ENCODE measurements at places on chromosomes 7 and 10.
A peak's percentile ranks its signal among the peaks of the same experiment; 100 is the strongest.

DNA sequence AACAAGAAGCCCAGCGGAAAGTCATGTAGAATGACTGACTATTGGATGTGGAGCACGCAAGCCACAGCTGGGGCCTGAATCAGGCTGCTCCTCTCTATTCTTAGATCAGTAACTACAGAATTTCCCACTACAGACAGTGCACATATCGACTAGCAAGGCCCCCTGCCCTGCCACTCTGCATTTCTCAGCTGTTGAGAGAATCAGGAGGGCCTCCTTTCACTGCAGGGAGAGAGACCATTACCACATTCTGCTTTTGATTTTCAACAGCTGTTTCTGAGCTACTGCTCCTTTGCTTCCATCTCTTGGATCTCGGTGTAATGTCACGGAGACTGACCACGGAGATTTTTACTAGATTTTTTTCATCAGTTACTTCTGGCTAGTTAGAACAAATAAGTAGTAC is 73.8 kb downstream of the PON1 start:
- no peaks in the 10 kb centered on the region for H3K27me3 ChIP-seq
- DNase-seq: no peak
- H3K27ac ChIP-seq: no peak overlapping the region
- H3K36me3 ChIP-seq: no peaks in the 10 kb centered on the region

GRCh38 chr10:45246522-45246921 is 68.9 kb downstream of the OR13A1 start:
- H3K4me1 ChIP-seq: peaks cover 8% of the 10 kb centered on the region
- DNase-seq: no peak
- no peak overlapping the region for H3K4me3 ChIP-seq
- peaks cover 13% of the 10 kb centered on the region for H3K27me3 ChIP-seq

DNA sequence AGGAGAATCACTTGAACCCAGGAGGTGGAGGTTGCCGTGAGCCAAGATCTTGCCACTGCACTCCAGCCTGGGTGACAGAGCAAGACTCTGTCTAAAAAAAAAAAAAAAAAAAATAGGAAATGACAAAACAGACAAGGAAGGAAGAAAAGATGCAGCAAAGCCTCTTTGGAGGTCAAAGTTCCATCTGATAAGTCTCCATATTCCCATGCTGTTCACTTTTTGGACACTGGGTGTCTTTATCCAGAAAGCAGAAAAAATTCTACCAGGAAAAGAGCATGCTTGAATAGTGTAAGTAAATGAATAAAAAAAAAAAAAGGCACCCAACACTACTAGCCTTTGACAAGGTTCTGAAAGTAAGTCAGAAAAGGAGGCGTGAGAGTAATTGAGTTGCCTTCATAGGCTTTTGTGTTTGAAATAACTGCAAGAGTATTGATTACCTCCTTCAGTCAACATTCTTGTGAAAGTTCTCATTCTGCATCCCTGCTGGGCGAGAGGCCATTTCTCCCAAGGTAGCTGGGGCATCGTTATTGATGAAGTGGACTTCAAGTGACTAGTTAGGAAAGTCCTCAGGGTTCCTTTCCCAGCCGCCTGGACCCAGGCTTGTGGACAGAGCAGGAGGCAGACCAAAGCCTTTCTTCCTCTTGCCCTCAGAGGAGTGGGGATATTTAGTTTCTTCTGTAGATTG is 133.3 kb upstream of the KIF5B start:
- H3K4me1 ChIP-seq: peaks cover 28% of the 10 kb centered on the region
- peak overlapping the region; percentile 34 for H3K27ac ChIP-seq
- no peaks in the 10 kb centered on the region for H3K36me3 ChIP-seq
- H3K27me3 ChIP-seq: no peaks in the 10 kb centered on the region
- DNase-seq: peak; percentile 75
- no peak overlapping the region for H3K4me3 ChIP-seq

DNA sequence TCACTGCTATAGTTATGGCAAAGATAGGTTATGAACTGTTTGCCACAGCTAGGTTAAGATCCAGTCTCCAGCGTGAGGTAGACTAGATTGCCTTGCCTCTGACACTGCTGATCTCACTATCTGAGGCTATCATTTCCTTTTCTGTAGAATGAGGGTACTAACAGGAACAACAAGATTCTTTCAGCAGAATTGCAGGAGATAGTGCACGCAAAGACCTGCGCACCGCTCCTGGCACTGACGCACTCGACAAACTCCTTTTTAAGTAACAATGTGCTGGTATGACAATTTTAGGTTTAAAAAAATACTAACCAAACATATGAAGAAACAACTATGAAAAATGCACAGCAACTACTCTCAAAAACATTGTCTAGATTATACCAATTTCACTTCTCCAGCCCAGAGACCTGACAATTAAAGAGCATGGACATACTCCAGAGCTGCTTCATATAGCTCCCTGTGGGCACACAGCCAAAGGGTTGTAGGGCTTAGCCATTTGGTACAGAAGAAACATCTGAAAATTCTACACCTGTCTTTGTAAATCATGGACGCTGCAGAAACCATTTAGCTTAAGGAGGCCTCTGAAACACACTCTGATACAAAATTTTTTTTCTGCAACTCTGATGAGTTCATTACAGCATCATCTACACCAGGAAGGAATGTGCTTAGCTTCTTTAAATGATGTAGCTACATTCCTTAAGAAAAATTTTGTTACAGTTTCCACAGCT is 7.8 kb downstream of the ADAM12 start:
- no peak for DNase-seq
- H3K36me3 ChIP-seq: no peaks in the 10 kb centered on the region
- H3K4me3 ChIP-seq: no peak overlapping the region
- H3K27ac ChIP-seq: no peak overlapping the region
- H3K4me1 ChIP-seq: no peaks in the 10 kb centered on the region

GRCh38 chr10:125200396-125200795 is 40.0 kb upstream of the CTBP2 start:
- DNase-seq: no peak
- no peak overlapping the region for H3K4me3 ChIP-seq
- H3K27me3 ChIP-seq: no peaks in the 10 kb centered on the region
- no peak overlapping the region for H3K27ac ChIP-seq
- H3K36me3 ChIP-seq: no peaks in the 10 kb centered on the region

DNA sequence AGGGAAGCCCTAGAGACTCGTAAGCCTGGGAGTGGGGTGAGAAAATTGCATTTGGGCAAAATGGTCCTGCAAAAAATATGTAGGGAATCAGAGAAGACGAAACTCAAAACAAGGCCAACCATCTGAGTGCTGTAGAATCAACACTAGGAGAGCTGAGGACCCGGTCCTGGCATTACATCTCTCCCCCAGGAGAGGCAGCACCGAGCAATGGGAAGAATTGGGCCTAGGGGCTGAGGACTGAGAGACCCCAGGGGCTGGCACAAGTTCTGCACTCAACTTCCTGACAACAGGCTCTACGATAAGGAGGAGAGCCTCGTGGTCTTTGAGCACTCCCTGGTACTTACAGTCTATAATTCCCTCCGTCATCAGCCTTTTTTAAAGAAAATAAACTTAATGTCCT is 47.6 kb downstream of the BPGM start:
- no peak overlapping the region for H3K27ac ChIP-seq
- H3K4me1 ChIP-seq: peaks cover 16% of the 10 kb centered on the region
- no peak for DNase-seq
- no peak overlapping the region for H3K4me3 ChIP-seq
- H3K36me3 ChIP-seq: no peaks in the 10 kb centered on the region

GRCh38 chr7:13159003-13159402 is 471.6 kb downstream of the ARL4A start:
- no peaks in the 10 kb centered on the region for H3K27me3 ChIP-seq
- H3K27ac ChIP-seq: no peak overlapping the region
- no peaks in the 10 kb centered on the region for H3K36me3 ChIP-seq

DNA sequence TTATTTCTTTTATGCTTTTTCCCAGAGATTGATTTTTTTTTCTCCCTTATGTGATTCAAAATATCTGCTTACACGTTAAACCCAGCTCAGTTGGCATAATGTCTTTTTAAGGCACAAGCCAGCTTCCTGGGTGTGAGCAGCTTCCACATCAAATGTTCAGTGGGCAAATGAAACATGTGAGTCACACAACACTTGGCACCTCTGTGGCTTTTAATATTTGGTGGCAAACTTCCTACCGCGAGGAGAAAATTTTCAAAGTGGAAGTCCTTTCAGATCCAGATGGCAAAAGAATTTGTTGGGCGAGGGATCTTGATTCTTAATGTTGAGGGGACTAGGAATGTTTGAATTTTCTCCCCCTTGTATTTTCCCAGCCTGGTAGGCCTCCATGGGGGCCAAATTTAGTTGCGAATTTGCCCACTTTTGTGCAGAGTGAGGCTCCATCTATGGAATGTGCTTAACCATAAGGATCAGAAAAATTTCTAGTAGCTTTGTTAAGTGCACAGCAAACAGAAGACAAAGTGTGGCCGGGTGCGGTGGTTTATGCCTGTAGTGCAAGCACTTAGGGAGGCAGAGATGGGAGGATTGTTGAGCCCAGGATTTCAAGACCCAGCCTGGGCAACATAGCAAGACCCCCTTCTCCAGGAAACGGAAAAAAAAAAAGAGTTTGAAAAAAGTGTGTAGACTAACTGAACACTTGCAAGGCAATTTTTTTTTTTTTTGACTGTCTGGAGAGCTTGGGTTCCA is 31.0 kb downstream of the CUX1 start:
- H3K27ac ChIP-seq: no peak overlapping the region
- no peaks in the 10 kb centered on the region for H3K4me1 ChIP-seq
- no peaks in the 10 kb centered on the region for H3K36me3 ChIP-seq
- H3K4me3 ChIP-seq: no peak overlapping the region
- no peak for DNase-seq
- no peaks in the 10 kb centered on the region for H3K27me3 ChIP-seq

DNA sequence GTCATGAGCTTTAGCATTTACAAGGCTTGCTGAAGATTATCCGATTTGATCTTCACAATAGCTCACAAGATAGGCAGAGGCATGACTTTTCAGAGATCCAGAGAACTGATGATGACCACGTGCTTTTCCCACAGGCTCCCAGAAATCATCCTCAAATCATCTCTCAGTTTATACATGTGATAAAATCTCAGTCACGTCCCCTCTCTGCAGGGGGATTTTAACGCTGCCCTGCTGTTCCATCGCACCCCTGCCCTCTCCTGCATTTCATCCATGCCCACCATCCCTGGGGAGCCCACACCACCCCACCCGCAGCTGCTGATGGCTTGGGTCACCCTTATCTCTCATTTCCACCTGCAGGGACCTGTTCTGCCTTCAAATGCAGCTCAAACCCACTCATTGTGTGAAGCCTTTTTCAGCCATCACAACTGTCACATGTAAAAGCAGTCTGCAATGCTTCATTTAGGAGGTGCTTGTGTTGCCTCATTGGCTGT is 141.8 kb downstream of the DIP2C start:
- no peaks in the 10 kb centered on the region for H3K27me3 ChIP-seq
- DNase-seq: no peak
- no peak overlapping the region for H3K4me3 ChIP-seq
- no peaks in the 10 kb centered on the region for H3K36me3 ChIP-seq
- H3K27ac ChIP-seq: no peak overlapping the region

GRCh38 chr7:2701832-2702593 is 14.0 kb downstream of the AMZ1 start:
- no peak for DNase-seq
- H3K27me3 ChIP-seq: peaks cover 67% of the 10 kb centered on the region
- H3K4me1 ChIP-seq: peaks cover 6% of the 10 kb centered on the region
- H3K27ac ChIP-seq: no peak overlapping the region
- no peaks in the 10 kb centered on the region for H3K36me3 ChIP-seq

GRCh38 chr10:60549686-60550085 is 160.0 kb upstream of the ANK3 start:
- H3K4me1 ChIP-seq: no peaks in the 10 kb centered on the region
- no peaks in the 10 kb centered on the region for H3K36me3 ChIP-seq
- no peak overlapping the region for H3K27ac ChIP-seq

DNA sequence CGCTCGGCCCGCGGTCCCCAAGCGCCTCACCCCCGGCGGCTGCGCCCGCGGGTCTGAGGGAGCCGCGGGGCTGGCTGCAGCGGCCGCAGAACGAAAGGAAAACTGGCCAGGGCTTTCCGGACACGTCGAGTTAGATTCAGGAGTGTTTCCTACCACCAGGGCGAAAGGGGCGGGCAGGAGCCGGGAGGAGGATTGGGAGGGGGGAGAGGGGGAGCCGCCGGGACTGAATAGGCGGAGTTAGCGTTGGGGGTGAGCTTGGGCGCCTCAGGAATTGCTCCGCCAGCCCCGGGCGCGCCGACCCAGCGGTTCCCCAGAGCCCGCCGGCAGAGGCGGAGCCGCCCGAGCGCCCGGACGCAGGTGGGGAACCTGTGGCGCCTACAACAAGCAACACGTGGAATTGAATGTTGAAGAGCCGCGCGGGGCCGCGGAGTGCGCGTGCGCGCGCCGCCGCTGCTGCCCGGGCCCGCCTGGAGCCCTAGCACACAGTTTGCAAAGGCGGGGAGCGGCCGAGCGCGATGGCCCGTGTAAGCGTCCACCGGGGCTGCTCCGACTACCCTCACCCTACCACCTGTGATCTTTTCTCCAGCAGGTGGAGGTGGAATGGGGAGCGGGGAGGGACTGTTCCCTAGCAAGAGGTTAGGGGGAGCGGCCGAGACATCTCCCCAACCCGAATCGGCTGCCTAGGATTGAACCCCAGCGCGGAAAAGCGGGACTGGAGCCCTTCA is at the start of gene CADPS2:
CADPS2 (minus strand) TSS at position 104 of the 725 bp plus-strand sequence. CDS start 123 bp downstream, outside the sequence.
- no peaks in the 10 kb centered on the region for H3K36me3 ChIP-seq
- H3K27me3 ChIP-seq: no peaks in the 10 kb centered on the region
- peak within 1 kb of the TSS; percentile 89 for H3K27ac ChIP-seq
- peaks cover 46% of the 10 kb centered on the region for H3K4me1 ChIP-seq
- H3K4me3 ChIP-seq: peak within 1 kb of the TSS; percentile 92
- peak; percentile 86 for DNase-seq

DNA sequence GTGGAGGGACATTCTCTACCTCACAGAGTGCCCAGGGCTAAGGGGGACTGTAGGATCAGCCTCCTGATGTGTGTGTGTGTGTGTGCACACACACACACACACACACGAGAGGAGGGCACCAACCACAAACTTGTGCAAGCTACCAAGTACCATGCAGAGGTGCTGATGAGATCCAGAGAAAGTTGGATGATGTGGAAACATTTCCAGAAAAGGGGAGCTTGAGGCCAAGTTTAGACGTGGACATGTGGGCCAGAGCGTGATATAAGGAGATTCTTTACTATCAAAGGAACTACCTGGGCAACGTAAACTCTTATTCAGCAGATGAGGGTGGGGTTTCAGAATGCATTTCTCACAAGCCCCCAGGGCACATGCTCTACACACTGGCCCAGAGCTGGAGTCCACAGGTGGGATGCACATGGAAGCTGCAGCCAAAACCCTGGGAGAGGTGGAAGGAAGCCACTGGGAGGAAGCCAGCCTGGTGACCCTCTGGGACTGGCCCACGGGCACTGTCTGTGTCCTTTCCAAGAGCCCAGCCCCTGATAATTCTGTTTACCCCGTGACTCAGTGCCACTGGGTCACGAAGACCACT is 53.5 kb downstream of the DLG5 start:
- no peaks in the 10 kb centered on the region for H3K27me3 ChIP-seq
- no peak overlapping the region for H3K27ac ChIP-seq
- no peak for DNase-seq
- no peak overlapping the region for H3K4me3 ChIP-seq
- H3K36me3 ChIP-seq: peaks cover 4% of the 10 kb centered on the region
- H3K4me1 ChIP-seq: peaks cover 33% of the 10 kb centered on the region

Measured in HepG2 (cell line).